NAMALWA (cell line): ENCODE measurements at places on chromosomes 4 and X.

DNA sequence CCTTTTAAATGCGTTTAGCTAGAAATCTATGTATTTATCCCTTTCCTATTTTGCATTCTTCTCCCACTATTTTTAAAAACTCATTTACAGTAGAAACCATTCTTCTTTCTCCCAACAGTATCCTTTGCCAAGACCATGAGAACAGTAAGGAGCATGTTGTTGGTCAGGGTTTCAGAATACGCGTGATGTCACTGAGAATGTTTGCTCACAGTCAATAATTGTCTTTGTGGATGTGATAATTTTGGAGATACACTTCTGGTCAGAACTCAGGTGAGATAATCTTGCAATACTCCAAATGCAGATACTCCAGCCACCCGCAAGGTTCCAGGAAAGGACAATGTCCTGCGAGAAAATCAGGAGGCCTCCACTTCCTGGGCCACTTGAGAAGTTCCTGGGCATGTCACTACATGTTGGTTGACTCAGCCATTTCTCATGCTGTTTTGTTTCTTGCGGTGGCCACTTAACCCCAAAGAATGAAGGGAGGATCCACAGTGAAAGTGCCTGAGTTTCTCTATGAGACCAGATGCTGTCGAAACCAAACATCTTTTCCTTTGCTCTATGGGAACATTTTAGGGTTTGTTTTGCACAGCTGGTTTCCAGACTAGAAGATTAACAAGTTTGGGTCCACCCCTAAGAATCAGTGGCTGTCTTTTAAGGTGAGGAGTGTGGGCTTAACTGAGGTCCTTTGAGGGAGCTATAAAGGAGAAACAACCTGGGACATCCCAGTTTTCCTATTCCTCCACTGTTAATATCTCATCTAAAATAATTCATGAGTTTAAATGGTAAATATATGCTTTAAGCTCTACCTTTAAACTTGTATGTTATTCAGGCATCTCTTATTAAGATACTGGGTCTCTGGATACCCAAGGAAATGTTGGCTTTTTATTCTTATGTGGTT is 116.0 kb downstream of the SOWAHB start:
- DNase-seq: no peak

DNA sequence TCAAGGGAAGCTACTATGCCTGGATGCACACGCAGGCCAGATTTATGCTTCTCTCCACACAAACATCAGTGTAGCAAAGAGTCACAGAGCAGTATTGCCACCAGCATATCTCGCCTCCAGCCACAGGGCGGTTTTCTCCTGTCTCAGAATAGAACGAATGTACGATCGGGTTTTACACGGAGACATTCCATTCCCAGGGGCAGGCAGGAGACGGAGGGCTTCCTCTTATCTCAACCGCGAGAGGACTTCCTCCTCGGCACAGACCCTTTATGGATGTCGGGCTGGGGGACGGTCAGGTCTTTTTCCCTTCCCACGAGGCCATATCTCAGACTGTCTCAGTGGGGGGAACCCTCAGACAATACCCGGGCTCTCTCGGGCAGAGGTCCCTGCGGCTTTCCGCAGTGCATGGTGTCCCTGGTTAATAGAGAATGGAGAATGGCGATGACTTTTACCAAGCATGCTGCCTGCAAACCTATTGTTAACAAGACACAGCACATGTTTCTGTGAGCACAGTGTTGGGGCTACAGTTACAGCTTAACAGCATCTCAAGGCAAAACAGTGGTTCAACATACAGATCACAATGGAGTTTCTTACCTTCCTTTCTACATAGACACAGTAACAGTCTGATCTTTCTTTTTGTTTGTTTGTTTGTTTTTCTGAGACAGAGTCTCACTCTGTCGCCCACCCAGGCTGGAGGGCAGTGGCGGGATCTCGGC is 24.1 kb downstream of the CSF2RA start:
- DNase-seq: no peak

DNA sequence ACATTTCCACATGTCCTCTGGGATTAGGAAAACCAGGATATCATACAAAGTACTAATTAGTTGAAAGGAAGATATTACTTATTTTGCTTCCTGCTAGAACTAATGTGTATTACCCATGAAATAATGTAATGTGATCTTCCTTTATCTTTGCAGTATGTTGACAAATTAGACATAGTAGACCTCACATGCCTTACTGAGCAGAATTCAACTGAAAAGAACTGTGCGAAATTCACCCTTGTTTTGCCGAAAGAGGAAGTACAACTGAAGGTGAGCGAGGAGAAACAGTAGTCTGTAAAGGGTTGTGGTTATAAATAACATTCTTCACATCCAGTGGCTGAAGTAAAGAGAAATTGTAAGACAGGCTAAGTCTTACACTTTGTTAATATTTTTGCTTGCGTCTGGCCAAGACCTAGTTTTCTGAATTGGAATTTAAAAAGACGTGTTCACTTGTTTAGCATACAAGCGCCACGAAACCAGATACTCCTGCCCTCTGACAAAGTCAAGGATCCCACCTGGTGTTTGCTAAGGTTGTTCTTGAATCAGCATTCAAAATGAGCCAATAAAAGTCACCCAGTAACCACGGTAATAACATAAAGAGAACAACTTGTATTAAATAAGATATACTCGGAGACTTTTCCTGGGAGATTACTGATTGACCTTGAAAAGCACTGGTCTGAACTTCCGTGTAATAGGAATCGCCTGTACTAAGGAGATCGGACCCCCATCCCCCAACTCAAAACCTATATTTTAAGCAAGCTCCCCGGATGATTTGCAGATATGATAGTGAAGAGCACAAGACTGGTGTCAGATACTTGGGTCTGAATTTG is 16.9 kb downstream of the STAP1 start:
- DNase-seq: peak; percentile 87

DNA sequence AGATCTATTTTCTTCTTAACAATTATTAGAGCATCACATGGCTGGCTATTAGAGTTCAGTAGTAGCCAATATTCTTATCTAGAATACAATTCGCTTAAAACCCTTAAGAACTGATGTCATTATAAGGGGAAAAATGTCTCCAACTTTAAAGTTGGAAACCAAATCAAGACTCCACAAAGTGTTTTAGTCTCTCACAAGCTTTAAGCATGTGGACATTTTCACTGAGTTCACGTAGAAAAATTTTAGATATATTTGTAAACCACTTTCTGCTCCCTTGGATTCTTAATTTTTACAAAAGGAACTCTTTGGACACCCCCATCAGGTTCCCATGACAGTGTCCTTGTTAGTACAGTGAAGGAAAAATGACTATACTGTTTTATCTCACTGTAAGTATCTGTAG is 123.9 kb upstream of the NAP1L5 start:
- DNase-seq: no peak

DNA sequence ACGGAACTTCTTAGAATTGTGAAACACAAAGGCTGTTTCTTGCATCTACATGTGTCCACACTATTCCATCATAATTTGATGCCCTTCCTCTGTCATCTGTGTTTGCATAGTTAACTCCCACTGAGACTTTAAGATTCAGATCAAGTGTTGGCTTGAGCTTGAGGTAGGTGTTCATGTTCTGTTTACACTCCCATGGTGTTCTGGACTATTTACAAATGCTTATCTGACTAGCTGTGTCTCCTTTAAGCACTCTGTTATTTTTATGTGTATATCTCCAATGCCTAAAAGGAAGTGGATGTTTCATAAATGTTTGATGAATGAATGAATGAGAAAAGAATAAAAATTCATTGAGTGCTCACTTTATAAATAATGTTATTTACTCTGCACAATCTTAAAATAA is 622.7 kb downstream of the RAB28 start:
- no peak for DNase-seq

DNA sequence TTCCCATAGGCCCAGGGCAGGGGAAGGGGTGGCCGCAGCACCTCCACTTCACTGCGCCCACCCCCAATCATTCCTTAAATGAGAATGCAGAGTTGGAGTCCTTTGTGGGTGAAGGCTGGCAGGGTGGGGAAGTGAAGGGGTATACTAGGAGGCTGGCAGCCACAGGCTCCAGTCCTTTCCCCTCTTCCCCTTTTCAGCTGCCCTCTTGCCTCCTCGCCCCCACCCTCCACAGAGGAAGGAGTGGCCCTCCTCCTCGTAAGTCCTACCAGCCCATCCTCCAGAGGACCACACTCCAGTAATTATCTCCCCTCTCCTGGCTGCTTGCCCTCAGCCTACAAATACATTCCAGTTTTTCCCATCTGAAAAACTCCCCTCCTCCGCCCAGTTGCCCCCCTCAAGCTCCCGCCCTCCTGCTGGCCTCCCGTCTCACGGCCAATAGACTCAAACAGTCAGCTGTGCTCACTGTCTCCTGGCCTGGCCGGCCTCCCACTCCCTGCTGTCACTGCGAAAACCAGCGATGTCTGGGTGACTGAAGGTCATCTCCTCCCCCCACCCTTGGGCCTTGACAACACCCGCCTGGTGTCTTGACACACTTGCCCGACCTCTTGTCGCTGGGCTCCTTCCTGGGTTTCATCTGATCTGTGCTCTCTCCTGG is 38.8 kb downstream of the EFNB1 start:
- no peak for DNase-seq

DNA sequence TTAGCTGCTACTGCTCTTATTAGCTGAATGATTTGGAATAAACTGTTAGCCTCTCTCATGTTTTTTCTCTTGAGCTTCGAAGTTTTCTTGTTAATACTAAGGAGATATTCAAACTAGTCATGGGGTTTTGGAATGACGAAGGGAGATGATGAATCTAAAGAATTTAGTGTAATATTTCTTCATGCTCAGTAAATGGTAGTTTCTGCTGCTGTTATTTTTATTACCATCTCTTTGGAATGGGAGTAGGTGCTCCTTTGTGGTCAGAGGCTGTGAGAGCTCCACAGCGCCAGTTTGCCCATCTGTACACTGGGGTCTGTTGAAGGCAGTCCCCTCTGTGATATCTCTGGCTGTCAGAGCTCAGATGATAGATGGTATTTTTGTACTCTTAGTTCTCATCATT is 33.7 kb downstream of the HTT start:
- DNase-seq: no peak
